Body of pancreas (tissue), 4 donors: ENCODE measurements at places on chromosomes 6 and 20. TPM values are rescaled to one million over a fixed set of nuclear protein-coding genes. Genes with fewer than 3 reads are reported as not detected.

Gene SERAC1
- 10.5 TPM for total RNA-seq

Gene BTN1A1
- not detected for total RNA-seq

Gene GDAP1L1
- total RNA-seq = not detected

- no peak for DNase-seq
- no peaks in the 10 kb centered on the region for H3K36me3 ChIP-seq
- no peak overlapping the region for H3K27ac ChIP-seq
Measured at GRCh38 chr20:59662161-59662560, 57.8 kb downstream of the PHACTR3 start.

- no peak overlapping the region for H3K27ac ChIP-seq
- H3K36me3 ChIP-seq = no peaks in the 10 kb centered on the region
- peaks cover 30% of the 10 kb centered on the region for H3K4me1 ChIP-seq
- H3K27me3 ChIP-seq = no peaks in the 10 kb centered on the region
Measured at GRCh38 chr6:111011360-111012142, 29.7 kb downstream of the RPF2 start.

GRCh38 chr6:41705311-41705995 is 30.0 kb downstream of the TFEB start:
- H3K4me3 ChIP-seq = no peak overlapping the region
- peaks cover 6% of the 10 kb centered on the region for H3K4me1 ChIP-seq
- H3K36me3 ChIP-seq = no peaks in the 10 kb centered on the region
- H3K27ac ChIP-seq = peak overlapping the region; percentile 45

DNA sequence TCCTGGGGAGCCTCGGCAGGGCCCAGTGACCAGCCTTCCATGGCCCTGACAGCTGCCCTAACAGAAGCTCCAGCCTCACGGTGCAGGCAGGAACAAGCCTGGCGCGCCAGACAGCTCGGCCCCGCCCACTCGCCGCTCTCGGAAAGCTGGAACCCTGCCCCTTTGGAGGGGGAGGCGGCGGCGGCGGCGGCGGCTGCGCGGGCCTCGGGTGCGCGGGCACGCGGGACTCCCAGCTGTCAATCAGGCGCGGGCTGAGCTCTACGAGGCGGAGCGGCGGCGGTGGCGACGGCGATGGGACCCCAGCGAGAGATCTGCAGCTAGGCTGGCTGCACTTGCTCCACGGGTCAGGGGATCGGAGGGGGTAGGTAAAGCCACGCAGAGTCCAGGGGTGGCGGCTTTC is at the start of gene NRSN1:
NRSN1 (plus strand) TSS at position 236 of the 400 bp plus-strand sequence. CDS start 8,113 bp downstream, outside the sequence.
- H3K4me3 ChIP-seq = no peak within 1 kb of the TSS
- H3K27me3 ChIP-seq = no peaks in the 10 kb centered on the region
- H3K4me1 ChIP-seq = no peaks in the 10 kb centered on the region
- DNase-seq = peak; percentile 11
